ENCODE measurements at places on chromosomes 7 and 10.

- DNase-seq: no peak
Measured at GRCh38 chr10:14481752-14482151, 151.0 kb upstream of the FRMD4A start.

GRCh38 chr7:2357165-2357564 is 2.5 kb downstream of the EIF3B start:
- no peak for DNase-seq

DNA sequence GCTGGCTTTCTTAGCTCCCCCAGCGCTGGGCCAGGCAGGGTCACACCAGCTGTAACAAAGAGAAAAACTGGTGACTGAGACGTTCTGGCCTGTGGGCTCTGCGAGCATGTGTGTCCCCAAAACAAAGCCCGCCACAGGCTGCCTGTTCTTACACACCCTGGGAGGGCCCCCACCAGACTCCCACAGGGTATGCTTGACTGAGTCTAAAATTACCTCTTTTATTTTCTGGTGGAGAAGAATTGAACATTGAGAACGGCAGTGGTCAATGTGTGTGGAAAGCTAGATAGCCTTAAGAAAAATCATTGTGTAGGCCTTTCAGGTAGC is 808 bp downstream of the C10orf71 start:
- DNase-seq: no peak

- peak; percentile 37 for DNase-seq
Measured at GRCh38 chr7:155371884-155372781, 74.5 kb downstream of the INSIG1 start.

- no peak for DNase-seq
Measured at GRCh38 chr10:56346845-56347415, 14.1 kb downstream of the ZWINT start.

DNA sequence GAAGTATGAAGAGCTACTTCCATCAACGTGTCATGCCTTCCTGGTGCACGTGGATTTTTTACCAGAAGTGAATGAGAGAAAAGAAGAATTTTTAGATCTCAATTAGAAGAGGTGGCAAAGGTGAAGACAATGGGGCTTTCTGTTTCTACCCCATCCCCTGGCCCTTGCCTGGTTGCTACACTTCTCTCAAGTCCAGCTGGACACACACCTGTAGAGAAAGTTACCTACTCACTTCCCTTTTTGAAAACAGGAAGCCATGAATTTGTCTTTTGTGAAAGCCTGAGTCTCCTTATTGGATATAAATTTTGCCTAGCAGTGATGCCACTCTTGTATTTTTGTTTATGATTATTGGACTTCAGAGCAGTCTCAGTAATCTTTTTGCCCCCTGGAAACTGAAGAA is 142.9 kb upstream of the AKR1E2 start:
- DNase-seq: no peak

- DNase-seq: no peak
Measured at GRCh38 chr7:148447221-148447849, 143.2 kb upstream of the C7orf33 start.
